Dermis blood vessel endothelial cell (primary cell): ENCODE measurements at places on chromosomes 12 and 14. TPM values are rescaled to one million over a fixed set of nuclear protein-coding genes. Genes with fewer than 3 reads are reported as not detected.

DNA sequence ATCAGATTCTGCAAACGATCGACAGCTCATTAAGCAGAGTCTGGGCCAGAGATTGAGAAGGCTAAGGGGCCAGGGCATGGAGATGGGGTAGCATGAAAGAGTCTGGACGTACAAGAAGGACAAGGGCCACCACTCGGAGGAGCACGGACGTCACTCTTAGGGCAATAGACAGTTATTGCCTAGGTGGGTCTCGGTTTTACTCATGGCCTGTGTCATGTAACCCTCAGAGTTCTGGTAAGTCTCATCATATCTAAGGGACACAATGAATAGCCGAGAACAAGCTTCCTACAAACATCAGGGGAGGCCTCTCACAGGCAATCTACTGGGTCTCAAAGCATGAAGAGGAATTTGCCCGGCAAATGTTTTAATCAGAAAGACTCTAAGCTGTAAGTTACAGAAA lies 30.4 kb upstream of the ITPK1 start:
- DNase-seq = no peak

- peak; percentile 68 for DNase-seq
Observed at GRCh38 chr12:116525418-116526001, 33.7 kb upstream of the MAP1LC3B2 start.

DNA sequence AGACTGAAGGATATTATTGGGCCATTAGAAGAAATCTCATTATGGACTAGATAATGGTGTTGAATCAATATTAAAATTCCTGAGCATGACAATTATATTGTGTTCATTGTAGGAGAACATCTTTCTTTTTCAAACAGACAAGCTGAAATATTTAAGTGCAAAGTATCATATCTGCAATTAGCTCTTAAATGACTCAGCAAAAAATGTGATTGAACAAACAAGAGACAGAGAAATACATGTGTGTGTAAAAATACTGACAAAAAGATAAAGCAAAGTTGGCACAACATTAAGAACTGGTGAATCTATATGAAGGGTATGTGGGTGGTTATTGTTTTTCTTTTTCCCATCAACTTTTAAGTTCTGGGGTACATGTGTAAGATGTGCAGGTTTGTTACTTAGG lies 9.5 kb downstream of the CEP290 start:
- no peak for DNase-seq

The DAO gene
- total RNA-seq = under 0.01 TPM in 1 of 2 replicates, not detected in the other

DNA sequence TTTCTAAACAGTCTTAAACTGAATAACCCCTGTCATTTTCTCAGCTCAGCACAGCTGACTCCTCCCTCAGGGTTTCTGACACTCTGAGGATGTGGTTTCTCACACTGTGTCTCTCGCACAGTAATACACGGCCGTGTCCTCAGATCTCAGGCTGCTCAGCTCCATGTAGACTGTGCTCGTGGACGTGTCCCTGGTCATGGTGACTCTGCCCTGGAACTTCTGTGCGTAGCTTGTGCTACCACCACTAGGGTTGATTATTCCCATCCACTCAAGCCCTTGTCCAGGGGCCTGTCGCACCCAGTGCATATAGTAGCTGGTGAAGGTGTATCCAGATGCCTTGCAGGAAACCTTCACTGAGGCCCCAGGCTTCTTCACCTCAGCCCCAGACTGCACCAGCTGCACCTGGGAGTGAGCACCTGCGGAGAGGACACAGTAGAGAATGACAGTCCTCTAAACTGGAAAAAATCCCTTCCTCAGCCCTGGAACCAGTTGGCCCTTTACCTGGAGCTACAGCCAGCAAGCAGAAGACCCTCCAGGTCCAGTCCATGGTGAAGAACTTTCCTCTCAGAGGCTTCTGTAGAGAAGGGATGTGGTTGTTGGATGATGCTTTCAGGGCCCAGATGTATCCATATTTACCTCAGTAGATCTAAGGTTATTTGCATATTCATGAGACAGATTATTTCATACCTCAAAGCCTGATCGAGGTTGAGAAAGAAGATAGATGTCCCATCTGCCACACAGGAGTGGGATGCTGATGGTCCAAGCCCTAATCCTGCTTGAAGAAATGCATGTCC lies 984.8 kb downstream of the TMEM121 start:
- no peak for DNase-seq

- DNase-seq = no peak
Observed at GRCh38 chr14:58969951-58970751, 218.3 kb upstream of the DAAM1 start.

GRCh38 chr14:53929871-53930715 lies 26.5 kb downstream of the BMP4 start:
- no peak for DNase-seq

The LRP1-AS gene
- total RNA-seq = not detected in 2 replicates

DNA sequence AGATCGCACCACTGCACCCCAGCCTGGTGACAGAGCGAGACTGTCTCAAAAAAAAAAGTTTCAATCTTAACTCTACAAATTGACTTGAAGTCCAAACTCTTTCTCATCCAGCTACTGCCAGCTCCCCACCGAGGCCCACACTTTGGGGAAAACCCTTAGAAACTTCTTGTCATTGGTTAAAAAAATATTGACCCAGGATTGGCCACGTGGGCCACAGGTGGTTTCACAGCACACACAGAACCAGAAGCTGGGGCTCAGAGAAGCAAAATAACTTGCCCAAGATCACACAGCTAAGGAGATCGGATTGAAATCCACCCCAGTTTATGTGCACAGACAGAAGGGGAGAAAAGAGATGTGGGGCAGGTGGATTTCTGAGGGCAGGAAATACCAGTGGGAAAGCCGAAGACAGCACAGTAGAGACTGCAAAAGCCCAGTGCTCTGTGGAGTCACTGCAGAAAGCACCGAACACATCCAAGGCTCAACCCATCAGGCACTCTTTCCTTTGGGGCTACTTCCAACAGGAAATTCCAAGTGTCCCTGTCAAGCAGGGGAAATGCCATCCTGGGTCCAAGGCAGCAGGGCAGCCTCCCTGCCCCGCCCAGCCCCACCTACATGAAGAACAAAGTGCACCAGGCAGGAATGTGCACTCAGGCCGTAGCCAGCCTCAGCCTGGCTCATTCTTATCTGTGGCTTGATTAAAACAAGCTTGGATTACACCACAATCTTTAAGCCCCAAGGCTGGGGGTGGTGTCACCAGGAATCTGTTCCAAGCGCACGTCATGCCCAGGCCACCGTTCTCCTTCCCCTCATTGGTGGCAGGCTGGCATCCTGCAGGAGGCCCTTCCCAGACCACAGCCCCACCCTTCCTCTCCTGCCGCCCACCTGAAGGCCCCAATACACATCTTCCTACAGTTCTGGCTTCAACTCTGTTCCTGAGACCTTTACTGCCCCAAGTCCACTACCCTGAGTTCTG lies 72.5 kb downstream of the ITPK1 start:
- DNase-seq = peak; percentile 38

DNA sequence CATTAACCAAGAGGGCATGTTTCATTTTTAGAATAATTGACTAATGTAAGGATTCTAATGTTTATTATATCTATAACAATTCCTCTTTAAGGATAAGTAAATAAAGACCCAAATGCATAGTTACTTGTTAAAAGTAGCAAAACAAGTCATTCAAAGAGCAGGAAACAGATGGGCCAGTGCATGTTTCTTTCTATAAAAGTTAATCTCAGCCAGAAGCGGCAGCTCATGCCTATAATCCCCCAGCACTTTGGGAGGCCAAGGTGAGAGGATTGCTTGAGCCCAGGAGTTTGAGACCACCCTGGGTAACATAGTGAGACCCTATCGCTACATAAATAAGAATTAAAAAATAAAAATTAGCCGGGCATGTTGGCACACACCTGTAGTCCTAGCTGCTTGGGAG lies 391.0 kb upstream of the RGS6 start:
- DNase-seq = peak; percentile 52

- DNase-seq = no peak
Observed at GRCh38 chr14:87067061-87067460, 925.9 kb downstream of the GALC start.

GRCh38 chr12:39626033-39626814 lies 6.6 kb upstream of the ABCD2 start:
- DNase-seq = no peak

GRCh38 chr12:4308334-4308950 lies 12.6 kb upstream of the TIGAR start:
- no peak for DNase-seq

DNA sequence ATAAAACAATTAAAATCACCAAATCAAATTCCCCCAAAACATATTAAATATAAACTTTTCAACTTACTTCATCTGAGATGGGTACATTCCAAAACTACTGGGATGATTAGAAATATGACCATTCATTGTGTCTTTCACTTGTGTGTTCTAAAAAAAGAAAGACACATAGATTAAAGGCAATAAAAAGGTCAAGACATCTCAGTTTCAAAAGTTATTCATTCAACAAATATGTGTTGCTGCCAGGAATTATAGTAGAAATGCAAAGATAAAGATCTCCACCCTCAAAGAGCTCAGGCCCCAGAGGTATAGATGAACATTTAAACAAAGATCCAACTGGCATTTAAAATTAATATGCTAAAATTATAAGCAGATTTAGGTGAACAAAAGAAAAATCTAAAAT lies 106.4 kb downstream of the EPS8 start:
- DNase-seq = no peak

The KRT2 gene
- not detected in 2 replicates for total RNA-seq

The WNT5B gene
- total RNA-seq = 0.28 and 1.5 TPM in 2 replicates

GRCh38 chr14:34496679-34497513 lies 34.9 kb upstream of the SPTSSA start:
- peak; percentile 93 for DNase-seq

DNA sequence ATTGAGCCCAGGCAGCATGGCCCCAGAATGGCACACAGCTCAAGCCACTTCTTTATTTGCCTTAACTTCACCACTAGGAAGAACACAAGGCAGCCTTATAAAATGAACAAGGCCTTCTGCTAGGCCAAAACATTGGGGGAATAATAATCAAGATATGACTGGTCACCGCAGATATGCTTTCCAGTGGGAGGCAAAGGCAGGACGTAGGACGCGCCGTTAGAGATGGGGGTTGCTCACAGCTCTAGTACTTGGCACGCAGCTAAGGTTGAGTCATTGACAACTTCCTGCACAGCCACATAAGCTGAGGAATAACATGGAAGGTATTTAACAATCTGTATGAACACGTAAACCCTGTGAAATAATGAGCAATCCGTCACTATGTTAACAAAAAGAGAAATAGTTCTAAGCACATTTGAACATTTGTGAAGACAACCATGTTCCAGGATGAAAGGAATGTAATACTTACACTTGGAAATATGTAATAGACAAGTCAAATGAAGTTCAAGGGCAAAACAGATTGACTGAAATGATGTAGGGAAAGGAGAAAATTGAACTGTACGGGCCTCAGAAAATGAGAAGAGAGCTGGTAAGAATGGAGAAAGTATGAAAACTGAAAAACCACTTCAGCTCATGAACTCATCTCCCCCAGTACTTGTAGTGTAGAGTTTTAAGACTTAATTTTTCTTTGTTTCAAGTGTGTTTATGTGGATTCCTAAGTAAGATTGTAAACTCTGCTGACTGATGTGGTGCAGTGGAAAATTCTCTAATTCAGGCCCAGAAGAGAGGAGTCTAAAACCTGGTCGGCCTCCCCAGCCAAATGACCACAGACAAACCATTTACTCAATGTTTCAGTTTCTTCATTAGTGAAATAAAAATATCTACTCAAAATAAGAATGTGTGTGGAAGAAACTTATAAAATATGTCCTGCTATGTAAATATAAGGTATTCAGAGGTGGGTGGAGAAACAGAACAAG lies 59.3 kb upstream of the CCDC91 start:
- DNase-seq = peak; percentile 99

The EEA1 gene
- total RNA-seq = 23.0 and 49.5 TPM in 2 replicates

The NEMP1 gene
- 7.8 and 10.7 TPM in 2 replicates for total RNA-seq

- no peak for DNase-seq
Observed at GRCh38 chr14:29821242-29821641, 106.4 kb downstream of the PRKD1 start.

GRCh38 chr12:78519422-78519821 lies 345.2 kb upstream of the SYT1 start:
- DNase-seq = no peak

- no peak for DNase-seq
Observed at GRCh38 chr14:82911930-82912329, 1378.3 kb upstream of the SEL1L start.

The SCNN1A gene
- total RNA-seq = 1.5 and 7.1 TPM in 2 replicates

- DNase-seq = no peak
Observed at GRCh38 chr12:98793121-98793520, 148.0 kb downstream of the APAF1 start.

GRCh38 chr12:7695237-7695560 lies 376 bp downstream of the GDF3 start:
- DNase-seq = peak; percentile 73

The MANSC1 gene
- total RNA-seq = 6.8 and 14.8 TPM in 2 replicates

GRCh38 chr12:71661977-71662530 lies 1.6 kb downstream of the ZFC3H1 start:
- peak; percentile 26 for DNase-seq

GRCh38 chr12:109449845-109450532 lies 27.1 kb downstream of the KCTD10 start:
- no peak for DNase-seq

The EIF2S3B gene
- total RNA-seq = 1.0 and 1.2 TPM in 2 replicates

DNA sequence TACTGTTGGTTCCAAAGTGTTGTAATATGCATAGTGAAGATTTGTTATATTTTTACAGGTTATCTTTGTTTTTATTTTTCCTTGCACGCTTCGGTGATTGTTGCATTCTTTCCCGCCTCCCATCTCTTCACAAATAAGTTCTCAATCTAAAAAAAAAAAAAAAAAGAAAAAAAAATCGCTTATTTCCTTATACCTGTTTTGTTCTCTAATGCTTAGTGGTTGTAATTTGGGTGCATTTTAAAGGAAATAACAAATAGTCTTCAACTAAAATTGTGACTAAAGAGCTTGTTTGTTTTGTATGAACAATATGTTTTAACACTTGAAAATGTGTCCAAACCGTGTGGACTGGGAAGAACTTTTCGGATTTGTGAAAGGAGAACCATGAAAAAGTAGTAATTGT lies 1.5 kb downstream of the CAND1 start:
- DNase-seq = no peak

DNA sequence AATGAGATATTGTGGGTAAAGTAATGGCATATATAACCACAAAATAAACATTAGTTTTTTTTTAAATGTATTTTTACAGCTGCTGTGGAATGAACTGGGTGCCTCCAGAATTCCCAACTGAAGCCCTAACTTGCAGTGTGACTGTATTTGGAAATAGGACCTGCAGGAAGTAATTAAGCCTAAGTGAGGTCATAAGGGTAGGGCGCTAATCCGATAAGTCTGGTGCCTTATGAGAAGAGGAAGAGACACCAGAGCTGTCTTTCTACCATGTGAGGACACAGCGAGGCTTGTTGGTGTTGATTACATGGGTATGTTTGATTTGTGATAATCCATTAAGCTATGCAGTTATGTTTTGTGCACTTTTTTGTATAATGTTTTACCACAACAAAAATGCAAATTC lies 136.8 kb downstream of the TPH2 start:
- no peak for DNase-seq

GRCh38 chr12:110508071-110508586 lies 6.0 kb downstream of the RAD9B start:
- no peak for DNase-seq

- peak; percentile 27 for DNase-seq
Observed at GRCh38 chr14:80491131-80491530, 279.8 kb upstream of the DIO2 start.

The OR6C3 gene
- total RNA-seq = not detected in 2 replicates
